ENCODE measurements at places on chromosomes 3 and 15.

DNA sequence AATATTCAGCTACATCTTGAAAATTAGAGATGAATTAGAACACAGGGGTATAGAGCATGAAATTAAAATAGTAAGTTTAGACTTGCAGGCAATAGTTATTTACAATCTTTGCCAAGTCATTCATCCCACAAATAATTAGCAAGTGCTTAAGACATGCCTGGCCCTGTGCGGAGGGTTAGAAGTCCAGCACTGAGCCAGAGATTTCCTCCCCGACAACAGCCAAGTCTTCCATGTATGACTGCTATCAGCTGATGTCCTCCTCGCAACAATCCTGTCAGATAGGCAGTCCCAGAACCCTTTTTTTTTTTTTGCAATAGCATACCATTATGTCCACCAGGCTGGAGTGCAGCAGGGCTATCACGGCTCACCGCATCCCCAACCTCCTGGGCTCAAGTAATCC, 14.6 kb downstream of the SIN3A start:
- no peak for ATAC-seq

DNA sequence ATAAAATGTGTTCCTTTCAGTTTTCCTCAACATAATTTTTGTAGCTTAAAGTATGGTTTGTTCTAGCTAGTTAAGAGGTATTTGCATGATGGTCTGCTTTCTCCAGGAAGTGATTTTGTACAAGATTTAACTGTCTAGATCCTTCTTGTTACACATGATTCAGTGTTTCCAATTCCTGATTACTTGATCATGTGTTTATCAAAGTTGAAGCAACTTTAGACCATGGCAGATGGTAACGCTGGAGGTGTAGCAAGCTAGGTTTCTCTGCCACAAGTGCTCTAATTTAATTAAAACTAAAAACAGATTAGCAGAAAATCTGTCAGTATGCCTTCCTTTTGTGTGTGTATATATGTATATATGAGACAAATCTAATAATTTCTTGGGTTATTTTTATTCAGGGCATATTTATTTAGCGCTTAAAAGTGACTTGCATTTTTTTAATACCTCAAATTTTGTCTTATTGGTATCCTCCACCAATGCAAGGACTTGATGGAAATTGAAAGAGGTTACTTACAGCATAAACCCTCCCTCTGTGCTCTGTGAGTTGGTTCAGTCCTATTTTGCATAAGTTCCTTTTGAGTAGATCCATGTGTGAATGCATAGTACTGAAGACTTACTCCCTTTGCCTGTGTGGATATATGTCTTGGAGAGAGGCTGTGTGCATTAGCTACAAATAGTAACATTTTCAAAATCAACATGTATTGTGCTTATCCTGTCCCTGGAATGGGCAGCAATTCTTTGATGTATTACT, 157.3 kb upstream of the CGNL1 start:
- no peak for ATAC-seq

GRCh38 chr3:135567223-135567622, 398.3 kb upstream of the PPP2R3A start:
- no peak for ATAC-seq

- ATAC-seq: no peak
Observed at GRCh38 chr3:112689989-112690388, 49.0 kb upstream of the CCDC80 start.

- ATAC-seq: no peak
Observed at GRCh38 chr3:14989943-14990779, 42.8 kb downstream of the NR2C2 start.

DNA sequence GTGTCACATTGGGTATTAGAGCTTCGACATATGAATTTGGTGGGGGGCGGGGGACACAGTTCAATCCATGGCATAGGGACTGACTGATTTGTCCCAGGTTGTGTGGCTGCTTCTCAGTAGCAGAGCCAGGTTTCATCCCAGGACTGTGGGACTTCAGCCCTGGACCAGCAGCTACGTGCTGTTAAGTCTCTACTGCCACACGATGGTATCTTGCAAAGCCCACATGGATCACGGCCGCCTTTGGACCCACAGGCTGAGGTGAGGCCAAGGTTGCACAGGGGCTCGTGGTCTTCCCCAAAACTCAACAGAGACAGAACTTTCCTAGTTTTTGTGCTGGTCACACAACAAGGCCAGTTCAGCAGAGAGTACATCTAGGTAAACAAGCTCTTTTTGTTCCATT, 97.4 kb downstream of the LRRK1 start:
- ATAC-seq: no peak

DNA sequence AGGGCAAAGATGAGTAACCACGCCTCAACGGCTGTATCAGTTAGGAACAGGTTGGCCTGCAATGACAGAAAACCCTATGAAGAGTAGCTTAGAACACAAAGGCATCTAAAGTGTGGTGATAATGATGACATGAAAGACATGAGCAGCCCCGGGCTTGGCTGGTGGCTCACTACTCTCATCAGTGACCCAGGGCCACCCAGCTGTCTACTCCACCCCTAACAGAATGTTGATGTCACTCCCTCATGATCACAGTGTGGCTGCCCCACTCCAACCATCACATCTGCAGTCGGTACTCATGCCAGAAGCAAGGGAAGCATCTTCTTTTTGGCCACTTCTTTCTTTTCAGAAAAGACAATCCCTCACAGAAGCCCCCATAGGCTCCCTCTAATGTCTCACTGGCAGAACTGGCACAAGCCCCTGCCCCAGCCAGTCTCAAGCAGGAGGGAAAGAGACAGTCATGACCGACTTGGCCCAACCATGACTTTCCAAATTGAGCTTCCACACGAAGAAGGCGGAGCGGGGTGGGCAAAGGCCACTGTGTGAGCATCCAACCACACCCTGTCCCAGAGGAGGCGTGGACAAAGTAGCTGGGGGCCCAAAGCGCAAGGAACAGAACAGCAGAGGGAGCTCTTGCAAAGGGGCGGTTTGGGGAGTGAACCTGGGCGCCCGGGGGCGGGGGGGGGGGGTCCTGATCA, 72.0 kb upstream of the IQSEC1 start:
- no peak for ATAC-seq

DNA sequence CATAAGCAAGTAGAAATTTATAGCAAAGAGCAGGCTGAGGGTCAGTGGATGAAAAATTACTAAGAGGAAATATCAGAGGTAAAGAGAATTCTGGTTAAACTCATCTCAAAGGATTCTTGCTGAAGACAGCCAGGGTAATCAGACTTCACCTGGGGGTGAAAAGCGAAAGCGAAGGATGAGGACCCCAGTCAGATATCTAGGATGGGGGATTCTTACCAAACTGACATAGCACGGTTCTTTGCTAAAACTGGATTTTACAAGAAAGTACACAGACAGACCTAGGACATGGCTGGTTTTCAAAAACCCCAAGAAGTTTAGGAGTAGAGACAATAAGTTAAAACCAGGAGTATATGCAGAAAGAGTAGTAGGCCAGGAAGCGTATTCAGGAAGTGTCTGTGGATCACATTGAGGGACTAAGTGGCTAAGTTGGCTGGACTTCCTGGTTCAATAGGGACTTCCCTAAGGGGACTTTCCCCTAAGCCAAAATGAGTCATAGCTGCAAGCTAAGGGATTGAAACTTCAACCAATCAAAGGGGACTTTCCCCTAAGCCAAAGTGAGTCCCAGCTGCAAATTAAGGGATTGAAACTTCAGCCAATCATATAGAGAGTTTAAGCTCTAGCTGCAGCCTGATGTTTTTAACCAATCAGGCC, 2.4 kb upstream of the CFAP91 start:
- peak; percentile 25 for ATAC-seq

- ATAC-seq: no peak
Observed at GRCh38 chr3:48372862-48373435, 930 bp downstream of the FBXW12 start.

DNA sequence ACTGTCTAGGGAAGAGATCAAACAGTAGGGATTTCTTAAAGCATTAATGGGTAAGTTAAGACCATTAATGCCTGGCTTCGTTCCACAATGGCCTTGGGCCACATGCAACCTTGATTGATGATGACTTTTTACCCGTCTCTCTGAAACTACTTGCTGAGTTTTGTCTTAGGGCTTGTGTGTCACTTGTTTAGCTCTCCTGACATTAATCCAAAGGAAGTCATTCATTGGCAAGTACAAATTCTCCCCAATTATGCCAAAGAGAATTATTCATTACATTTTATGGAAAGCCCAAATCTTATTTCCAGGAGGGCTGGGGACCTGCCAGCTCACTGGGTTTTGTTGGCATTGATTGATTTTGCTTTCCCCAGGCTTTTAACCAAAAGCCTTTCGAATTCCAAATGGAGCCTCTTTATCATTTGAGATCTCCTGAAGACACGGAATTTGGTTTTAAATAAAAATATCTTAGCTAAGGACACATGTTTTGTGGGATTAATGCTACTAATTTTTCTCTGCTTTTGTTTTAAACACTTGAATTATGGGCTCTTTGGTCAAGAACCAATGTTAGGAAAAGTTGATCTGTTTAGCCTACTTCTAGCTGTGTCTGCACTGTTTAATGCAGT, 40.7 kb downstream of the SERPINI1 start:
- no peak for ATAC-seq

DNA sequence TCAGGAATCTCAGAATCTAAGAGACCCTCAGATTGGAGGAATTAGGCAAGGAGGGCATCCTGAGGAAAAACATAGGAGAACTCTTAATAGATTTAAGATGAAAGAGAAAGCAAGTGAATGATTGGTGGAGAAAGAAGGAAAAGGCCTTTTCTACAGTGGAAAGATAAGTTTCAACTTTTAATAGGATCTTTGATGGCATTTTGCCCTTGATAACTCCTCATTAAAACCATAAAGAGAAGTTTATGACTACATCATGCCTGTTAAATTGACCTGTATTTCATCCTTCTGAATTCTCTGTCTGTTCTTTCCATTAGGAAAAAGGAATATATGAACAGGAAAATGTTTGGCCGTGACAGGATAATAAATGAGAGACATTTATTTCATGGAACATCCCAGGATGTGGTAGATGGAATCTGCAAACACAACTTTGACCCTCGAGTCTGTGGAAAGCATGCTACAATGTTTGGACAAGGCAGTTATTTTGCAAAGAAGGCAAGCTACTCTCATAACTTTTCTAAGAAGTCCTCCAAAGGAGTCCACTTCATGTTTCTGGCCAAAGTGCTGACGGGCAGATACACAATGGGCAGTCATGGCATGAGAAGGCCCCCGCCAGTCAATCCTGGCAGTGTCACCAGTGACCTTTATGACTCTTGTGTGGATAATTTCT, 30.1 kb downstream of the TIPARP start:
- ATAC-seq: no peak

- no peak for ATAC-seq
Observed at GRCh38 chr15:41254560-41254959, 23.5 kb downstream of the CHP1 start.

GRCh38 chr3:108548304-108548703, 37.9 kb upstream of the MYH15 start:
- ATAC-seq: no peak

DNA sequence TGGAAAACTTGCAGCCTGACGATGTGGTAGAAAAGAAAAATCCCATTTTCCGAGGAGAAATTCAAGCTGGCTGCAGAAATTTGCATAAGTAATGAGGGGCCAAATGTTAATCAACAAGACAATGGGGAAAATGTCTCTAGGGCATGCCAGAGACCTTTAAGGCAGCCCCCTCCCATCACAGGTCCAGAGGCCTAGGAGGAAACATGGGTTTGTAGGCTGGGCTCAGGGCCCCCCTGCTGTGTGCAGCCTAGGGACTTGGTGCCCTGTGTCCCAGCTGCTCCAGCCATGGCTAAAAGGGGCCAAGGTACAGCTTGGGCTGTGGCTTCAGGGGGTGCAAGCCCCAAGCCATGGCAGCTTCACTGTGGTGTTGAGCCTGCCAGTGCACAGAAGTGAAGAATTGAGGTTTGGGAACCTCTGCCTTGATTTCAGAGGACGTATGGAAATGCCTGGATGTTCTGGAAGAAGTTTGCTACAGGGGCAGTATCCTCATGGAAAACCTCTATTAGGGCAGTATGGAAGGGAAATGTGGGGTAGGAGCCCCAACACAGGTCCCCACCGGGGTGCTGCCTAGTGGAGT, 75.9 kb upstream of the CADPS start:
- no peak for ATAC-seq

DNA sequence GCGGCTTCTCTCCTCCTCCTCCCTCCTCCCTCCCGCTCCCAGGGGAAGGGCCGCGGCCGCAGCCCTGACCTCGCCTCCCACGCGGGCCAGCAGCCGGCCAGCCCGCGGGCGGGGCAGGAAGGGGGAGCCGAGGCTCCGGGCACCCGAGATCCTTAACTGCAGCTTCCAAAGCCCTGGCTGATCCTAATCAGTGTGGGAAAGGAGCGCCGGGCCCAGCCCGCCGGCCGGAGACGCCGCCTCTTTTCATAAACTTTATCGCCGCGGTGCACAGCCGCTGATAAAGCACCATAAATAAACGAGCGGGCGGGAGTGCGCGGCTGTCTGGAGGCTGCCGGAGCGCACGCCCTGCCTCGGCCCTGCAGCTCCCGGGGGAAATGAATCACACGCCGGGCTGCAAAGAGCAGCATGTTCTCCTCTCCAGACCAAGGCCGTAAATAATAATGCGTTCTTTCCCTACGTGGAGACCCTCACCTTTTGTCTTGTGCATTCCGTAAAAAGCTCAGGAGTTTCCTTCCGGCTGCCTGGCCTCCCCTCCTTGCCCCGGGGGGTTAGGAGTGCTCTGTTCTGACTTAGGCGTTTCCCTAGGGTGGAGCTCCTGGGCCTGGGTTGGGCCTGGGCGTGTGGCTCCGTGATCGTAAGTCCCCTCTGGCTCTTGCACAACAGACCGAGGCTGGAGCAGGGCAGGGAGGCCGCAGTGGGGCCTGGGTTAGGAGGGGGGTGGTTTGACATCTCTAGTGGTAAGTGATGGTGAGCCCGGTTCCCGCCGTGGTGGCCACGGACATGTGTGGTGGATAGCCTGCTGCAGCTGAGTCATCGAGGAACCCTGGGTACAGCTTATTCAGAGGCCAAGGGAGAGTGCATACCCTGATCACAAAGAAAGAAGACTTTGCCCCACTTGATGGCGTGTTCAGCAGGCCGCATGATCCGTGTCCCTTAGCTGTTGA, 132.6 kb upstream of the HES1 start:
- peak; percentile 94 for ATAC-seq

DNA sequence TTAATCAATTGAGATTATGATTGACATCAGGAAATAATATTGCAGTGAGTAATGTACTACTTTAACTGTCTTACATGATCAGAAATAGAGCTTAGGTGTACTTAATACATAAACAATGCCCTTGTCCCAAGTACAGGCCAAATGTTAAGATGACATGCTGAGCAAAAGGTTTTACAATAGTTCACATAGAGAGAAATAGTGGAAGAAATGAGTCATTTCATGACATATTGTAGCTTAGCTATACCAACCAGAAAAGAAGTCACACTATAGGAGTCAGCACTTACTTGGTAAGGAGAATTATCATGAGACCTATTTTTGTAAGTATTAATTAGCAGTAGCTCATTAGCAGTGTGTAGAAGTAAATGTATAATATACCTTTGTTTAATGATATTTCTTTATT, 96.4 kb upstream of the NANOGP8 start:
- peak; percentile 34 for ATAC-seq

DNA sequence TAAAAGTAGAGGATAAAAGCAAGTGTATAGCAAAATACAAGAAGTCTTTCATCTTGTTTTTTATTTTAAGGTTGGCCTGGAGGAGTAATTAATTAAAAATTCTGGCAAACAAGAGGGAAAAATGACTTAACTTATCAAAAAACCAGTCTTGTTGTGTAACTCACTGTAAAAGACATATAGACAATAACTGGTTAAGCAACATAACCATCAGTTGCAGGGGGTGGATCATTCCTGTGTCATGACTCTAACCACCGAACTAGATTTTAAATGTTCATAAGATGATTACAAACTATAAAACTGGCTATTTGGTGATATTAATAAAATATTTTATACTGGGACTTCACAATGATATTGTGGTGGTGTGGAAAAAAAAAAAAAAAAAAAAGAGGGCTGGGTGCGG, 130.6 kb downstream of the STAG1 start:
- ATAC-seq: no peak

GRCh38 chr15:73244333-73244732, 124.4 kb downstream of the HCN4 start:
- no peak for ATAC-seq

All from stimulated activated memory B cell treated with anti-CD40 and anti-IgM and Interleukin-4, amounts not matched to agents 10 μg/mL and 1 μg/mL and 100 μg/mL, for 72 hours (primary cell).